ENCODE measurements at places on chromosomes 12 and 14. TPM values are rescaled to one million over a fixed set of nuclear protein-coding genes. Genes with fewer than 3 reads are reported as not detected.

GRCh38 chr14:80679273-80679672, 262.3 kb downstream of the CEP128 start:
- no peaks in the 10 kb centered on the region for H3K4me1 ChIP-seq
- no peaks in the 10 kb centered on the region for H3K36me3 ChIP-seq
- H3K27me3 ChIP-seq: no peaks in the 10 kb centered on the region
- H3K27ac ChIP-seq: no peak overlapping the region
- DNase-seq: no peak

Gene CATSPERB
- total RNA-seq: 5.2 TPM

GRCh38 chr12:70577283-70577634, 60.0 kb downstream of the PTPRB start:
- no peaks in the 10 kb centered on the region for H3K36me3 ChIP-seq
- no peak overlapping the region for H3K27ac ChIP-seq
- H3K4me3 ChIP-seq: no peak overlapping the region
- H3K4me1 ChIP-seq: no peaks in the 10 kb centered on the region

DNA sequence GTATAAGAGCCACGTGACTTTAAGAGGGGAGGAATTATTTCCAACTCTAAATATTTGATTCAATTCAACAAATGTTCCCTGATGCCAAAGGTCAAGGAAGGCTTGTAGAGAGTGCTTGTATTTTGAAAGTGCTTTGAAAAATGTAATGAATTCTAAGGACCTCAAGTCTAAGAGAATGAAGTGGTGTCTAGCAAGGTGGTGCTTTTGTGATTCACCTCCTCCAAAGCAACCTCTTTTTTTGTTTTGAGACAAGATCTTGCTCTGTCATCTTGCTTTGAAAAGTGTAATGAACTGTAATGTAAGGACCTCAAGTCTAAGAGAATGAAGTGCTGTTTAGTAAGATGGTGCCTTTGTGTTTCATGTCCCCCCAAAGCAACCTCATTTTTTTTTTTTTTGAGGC, 13.7 kb downstream of the AK7 start:
- H3K27ac ChIP-seq: no peak overlapping the region
- H3K4me3 ChIP-seq: no peak overlapping the region
- H3K4me1 ChIP-seq: no peaks in the 10 kb centered on the region
- no peaks in the 10 kb centered on the region for H3K36me3 ChIP-seq

Gene KRT81
- not detected for total RNA-seq

Gene LPAR5
- total RNA-seq: 7.4 TPM

- DNase-seq: no peak
- peak overlapping the region; percentile 43 for H3K27ac ChIP-seq
- H3K4me3 ChIP-seq: no peak overlapping the region
- peaks cover 64% of the 10 kb centered on the region for H3K4me1 ChIP-seq
- peaks cover 5% of the 10 kb centered on the region for H3K36me3 ChIP-seq
Observed at GRCh38 chr12:110317911-110318310, 36.9 kb downstream of the ATP2A2 start.

DNA sequence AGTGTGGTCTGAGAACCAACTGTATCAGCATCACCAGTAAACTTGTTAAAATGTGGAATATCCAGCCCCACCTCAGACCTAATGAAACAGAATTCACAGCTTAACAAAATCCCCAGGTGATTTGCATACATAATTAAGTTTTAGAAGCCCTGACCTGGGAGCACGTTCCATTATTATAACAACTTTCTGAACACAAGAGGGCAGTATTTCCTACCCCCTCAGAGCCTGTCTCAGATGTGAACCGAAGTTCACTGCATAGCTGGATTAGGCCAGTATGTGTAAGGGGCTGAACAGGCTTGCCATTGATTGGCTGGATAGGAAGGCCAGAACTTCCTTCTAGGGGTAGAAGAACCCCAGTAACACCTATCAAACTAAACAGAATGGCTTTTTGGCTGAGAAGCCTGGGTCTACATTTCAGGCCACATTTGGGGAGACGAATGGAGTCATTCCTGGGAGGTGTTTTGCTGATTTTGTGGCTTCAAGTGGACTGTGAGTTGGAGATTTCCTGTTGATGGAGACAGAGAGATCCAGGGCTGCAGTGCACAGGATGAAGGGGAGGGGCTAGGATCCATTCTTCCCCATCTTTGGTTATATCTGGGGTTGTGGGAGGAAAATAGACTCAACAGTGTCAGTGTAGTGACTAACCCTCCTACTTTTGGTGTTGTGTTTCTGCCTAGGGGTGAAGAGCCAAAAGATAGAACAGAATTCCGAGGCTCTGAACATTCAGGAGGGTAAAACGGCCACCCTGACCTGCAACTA, 94.7 kb upstream of the OR4E1 start:
- no peaks in the 10 kb centered on the region for H3K27me3 ChIP-seq
- no peaks in the 10 kb centered on the region for H3K36me3 ChIP-seq
- no peak overlapping the region for H3K27ac ChIP-seq
- no peak for DNase-seq
- no peak overlapping the region for H3K4me3 ChIP-seq
- H3K4me1 ChIP-seq: no peaks in the 10 kb centered on the region

Gene INHBC
- not detected for total RNA-seq
